ENCODE measurements at places on chromosomes 11 and 22. TPM values are rescaled to one million over a fixed set of nuclear protein-coding genes. Genes with fewer than 3 reads are reported as not detected.
A peak's percentile ranks its signal among the peaks of the same experiment; 100 is the strongest.

- no peak for DNase-seq
These were observed 2112.2 kb upstream of the RAG2 start for GRCh38 chr11:38710262-38710661.

GRCh38 chr11:126660761-126661425 is 305.4 kb downstream of the ST3GAL4 start:
- DNase-seq: no peak

- DNase-seq: no peak
These were observed at the start of gene ANO5 for GRCh38 chr11:22192642-22193347. Gene ANO5, plus strand, starts transcription at chr11:22193085. Its CDS starts 408 bp downstream, at chr11:22193493.

DNA sequence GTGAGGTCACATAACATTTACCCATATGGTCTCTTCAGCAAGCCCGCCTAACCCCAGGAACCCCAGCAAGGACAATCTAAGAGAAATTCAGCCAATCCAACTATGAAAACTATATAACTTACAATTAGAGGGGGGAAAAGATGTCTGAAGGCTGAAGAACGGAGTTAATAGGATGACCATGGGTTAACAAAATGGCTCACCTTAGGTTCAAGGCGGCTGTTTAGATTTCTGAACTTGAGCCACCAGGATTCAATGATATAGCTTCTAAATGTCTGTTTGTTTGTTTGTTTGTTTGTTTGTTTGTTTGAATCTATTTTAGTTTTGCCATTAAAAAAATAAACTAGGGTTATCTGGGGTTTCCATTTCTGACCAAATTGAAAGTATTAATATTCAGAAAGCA is 109.8 kb upstream of the ZC3H12C start:
- DNase-seq: no peak

- no peak for DNase-seq
These were observed at the start of gene MS4A15 for GRCh38 chr11:60756307-60757032. Gene MS4A15, plus strand, starts transcription at chr11:60756867. Its CDS starts 6,867 bp downstream, at chr11:60763734.

DNA sequence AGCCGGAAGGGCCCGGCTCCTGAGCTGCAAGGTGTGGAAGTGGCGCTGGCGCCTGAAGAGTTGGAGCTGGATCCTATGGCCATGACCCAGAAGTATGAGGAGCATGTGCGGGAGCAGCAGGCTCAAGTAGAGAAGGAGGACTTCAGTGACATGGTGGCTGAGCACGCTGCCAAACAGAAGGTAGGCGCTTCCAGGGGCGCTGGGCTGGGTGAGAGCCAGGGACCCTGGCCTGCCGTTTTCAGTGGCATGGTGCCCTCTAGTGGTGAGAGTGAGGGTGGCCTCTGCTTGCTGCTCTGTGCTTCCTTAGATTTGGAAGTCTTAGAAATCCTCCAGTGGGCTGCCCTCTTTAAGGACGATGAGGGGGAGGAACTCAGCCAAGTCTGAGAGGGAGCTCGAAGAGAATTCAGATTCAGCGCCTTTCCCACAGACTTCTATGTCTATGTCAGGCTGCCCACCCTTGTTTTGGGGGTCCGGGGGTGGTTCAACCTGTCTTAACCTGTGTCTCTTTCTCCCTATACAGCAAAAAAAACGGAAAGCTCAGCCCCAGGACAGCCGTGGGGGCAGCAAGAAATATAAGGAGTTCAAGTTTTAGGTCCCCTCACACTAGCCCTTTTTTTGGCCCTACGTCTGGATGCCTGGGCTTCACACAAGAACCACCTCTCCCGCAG is 1.8 kb upstream of the PACS1 start:
- DNase-seq: peak; percentile 65

GRCh38 chr11:59272771-59273372 is 60.1 kb upstream of the MPEG1 start:
- DNase-seq: no peak

DNA sequence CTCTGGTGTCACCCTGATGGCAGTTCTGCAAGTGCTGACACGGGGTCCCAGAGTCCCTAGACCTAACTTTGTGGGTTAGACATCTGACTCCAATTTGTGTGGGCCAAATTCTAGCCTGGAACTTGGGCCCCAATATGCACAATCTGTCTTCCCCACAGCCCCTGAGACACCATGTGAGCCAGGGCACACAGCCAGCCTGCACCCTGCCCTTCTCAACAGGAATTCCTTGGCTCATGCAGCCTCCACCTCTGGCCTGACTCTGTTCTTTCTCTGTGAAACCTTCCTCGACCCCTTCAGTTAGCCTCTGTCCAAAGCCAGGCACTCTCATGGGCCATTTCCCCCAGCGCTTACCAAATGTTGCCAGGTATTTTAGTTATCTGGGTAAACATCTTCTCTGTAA is 59.1 kb upstream of the POU2AF1 start:
- DNase-seq: no peak

- DNase-seq: no peak
These were observed 5.1 kb upstream of the KRTAP5-9 start for GRCh38 chr11:71542879-71543777.

DNA sequence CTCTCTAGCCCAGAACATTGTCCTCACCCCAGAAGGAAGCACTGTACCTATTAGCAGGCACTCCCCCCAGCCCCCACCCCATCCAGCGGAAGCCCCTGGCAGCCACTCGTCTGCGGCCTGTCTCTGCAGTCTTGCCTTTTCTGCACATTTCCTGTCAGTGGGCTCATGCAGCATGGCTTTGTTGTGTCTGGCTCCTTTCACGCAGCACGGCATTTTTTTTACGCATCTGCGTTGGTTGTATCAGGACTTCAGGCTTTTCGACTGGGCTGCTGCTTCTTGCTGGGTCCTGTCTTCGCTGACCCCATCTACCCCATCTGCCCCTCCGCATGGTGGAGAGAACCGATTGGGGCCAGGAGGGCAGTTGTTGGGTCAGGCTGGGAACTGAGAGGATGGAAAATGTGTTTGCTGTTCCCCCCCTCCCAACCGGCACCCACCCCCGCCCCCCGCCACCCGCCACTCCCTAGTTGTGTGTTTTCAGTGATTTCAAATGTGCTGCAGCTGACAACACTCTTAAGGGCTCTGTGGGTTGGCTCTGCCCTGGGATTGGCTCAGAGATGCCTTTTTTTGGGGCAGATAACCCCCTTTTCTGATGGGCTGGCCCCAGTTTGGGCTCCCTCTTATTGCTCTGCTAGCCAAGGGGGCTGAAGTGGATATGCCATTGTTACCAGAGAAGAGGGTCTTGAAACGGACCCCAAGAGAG is 110.0 kb downstream of the KIAA1671 start:
- DNase-seq: peak; percentile 88

GRCh38 chr11:20064961-20065405 is 95.3 kb downstream of the DBX1 start:
- DNase-seq: no peak

GRCh38 chr11:6925007-6925577 is 1.1 kb upstream of the ZNF215 start:
- no peak for DNase-seq

DNA sequence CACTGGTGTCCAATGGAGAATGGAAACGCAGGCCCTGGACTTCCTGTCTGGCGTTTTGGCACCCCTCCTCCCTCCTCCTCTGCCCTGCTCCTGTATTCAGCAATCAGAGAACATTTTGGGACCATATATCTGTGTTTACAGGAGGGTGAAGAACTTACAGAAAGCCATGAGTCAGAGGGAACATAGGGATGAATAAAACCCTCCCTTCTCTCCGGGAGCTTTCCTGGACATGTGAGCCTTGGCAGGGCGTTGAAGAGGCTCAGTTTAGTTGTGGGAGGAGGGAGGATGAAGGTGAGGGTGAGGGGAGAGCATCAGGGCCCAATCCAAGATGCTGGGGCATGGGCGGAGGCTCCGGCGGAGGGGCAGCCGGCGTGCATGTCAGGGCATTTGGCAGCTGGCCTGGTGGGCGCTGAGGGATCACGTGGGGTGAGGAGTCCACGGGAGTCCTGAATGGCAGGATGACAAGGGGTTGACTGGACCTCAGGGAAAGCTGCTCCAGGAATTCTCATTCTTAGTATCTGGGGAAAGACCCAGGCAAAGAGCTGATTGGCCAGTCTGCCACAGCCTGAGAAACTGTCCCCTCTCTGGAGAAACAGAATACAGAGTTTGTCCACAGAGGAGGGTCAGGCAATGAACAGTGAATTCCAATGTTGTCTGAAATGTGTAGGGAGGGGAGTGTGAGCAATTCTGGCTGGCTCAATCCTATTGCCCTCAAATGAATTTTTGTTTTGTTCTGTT is 28.9 kb downstream of the MICAL2 start:
- no peak for DNase-seq

GRCh38 chr22:42714768-42715390 is 5.8 kb downstream of the A4GALT start:
- no peak for DNase-seq

GRCh38 chr11:68041617-68042218 is 2.9 kb downstream of the TCIRG1 start:
- no peak for DNase-seq

GRCh38 chr22:44391481-44392445 is 79.0 kb upstream of the SHISAL1 start:
- no peak for DNase-seq

DNA sequence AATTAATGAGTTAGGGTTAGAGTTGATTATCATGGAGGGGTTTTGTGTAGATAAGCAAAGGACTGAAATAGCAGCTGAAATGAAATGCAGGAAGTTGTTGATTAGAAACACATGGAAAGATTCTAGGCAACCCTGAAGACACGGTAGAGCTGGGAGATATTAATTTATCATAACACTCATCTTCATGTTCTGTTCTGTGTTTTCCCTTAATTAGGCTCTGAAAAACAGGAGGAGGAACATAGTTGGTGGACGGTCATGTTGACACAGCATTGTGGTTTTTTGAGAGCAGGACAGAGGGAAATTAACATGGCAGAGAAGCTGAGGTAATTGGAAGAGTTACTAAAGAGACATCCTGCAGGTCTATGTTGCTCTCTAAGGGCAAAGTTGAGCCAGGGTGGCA is 138.8 kb upstream of the UBASH3B start:
- no peak for DNase-seq

- no peak for DNase-seq
These were observed 19.8 kb upstream of the LRRC10B start for GRCh38 chr11:61488651-61489291.

DNA sequence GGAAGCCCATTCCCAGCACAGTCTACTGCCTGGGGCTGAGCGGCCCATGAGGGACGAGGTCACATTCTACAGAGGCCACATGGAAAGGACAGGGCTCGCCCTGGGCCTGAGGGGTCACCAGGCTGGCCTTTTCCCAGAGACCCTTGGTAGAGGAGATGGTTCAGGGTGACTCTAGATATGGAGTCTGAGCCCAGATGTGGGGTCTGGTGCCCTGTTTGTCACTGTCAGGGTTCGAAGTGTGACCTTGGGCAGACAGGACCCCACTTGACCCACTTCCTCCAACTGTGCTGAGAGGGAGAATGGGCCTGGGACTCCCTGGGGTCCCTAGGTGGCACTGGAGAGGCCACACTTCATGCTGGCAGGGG is 81.0 kb downstream of the MYEOV start:
- no peak for DNase-seq

DNA sequence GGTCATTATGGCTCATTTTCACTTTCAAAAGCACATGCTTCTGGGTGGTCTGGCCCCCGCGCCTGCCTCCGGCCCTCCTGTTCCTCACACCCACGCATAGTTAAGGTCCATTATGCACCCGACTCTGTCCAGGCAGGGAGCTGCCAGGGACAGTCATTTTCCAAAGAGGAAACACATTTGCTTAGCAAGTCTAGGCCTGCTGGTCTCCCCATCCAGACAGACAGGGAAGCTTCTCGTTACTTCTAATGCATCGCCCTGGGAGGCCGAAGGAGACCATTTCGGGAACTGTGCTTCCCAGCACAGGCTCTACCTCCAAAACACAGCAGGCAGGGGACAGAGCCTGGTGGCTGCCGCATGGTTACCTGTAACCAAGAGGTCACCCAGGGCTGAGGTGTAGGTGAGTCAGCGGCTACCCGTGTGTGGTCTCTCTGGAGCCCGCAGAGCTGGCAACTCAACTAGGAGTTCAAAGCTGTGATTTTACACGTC is 87.1 kb upstream of the SHANK2 start:
- DNase-seq: no peak

GRCh38 chr11:34926101-34926830 is 9.8 kb downstream of the PDHX start:
- no peak for DNase-seq

DNA sequence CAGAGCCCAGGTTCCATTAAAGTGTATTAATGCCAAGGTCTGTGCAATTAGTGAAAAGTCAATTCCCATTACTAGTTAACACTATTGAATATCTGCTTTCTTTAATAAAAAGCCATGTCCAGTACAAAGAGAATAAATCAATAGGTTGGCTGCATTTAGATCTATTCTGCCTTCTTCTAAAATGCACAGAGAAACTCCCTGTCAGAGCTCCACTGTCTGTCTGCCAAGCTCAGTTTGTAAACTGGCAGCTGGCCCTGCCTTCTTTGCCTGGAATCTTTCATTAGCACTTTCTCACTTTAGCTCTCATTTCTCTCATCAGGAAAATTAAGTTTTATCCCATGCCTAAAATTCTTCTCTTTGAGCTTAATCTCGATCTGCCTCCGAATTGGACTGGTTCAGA is 35.6 kb downstream of the ARL14EP start:
- DNase-seq: no peak

- no peak for DNase-seq
These were observed 18.8 kb upstream of the OR5B21 start for GRCh38 chr11:58526721-58527120.

DNA sequence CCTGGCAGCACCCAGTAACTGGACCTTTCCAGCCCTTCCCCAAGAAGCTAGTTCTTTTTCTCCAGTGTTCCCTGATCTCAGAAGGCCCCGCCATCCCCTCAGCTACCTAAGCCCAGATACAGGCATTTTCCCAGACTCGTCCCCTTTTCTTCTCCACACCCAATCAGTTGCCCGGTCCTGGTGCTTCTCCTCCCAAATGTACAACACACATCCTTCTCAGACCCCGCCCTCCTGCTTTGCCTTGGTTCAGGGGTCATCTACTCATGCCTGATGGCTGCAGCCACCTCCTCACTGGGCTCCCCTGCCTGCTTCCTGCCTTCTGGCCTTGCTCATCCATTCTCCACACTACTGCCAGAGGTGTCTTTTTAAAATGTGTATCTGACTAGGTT is 6.5 kb downstream of the TKFC start:
- no peak for DNase-seq

The ZPR1 gene
- total RNA-seq: 65.9 TPM

The IGF2 gene
- 0.36 TPM for total RNA-seq

The DAGLA gene
- 0.15 TPM for total RNA-seq

The BARX2 gene
- 0.44 TPM for total RNA-seq

The ANKK1 gene
- 3.2 TPM for total RNA-seq

The CDC42BPG gene
- total RNA-seq: 8.1 TPM

The OR52I2 gene
- total RNA-seq: not detected

The SCO2 gene
- 2.5 TPM for total RNA-seq

The CCDC116 gene
- total RNA-seq: 0.21 TPM

The PSMD13 gene
- 86.9 TPM for total RNA-seq

The PNPLA3 gene
- total RNA-seq: not detected

The RFPL1 gene
- not detected for total RNA-seq

The OR8I2 gene
- total RNA-seq: not detected

The TLCD5 gene
- total RNA-seq: not detected

The RASL10A gene
- 0.28 TPM for total RNA-seq

The DGAT2 gene
- total RNA-seq: 3.2 TPM

Measured in naive thymus-derived CD4-positive, alpha-beta T cell (primary cell).